ENCODE measurements at places on chromosomes 6 and 20.

DNA sequence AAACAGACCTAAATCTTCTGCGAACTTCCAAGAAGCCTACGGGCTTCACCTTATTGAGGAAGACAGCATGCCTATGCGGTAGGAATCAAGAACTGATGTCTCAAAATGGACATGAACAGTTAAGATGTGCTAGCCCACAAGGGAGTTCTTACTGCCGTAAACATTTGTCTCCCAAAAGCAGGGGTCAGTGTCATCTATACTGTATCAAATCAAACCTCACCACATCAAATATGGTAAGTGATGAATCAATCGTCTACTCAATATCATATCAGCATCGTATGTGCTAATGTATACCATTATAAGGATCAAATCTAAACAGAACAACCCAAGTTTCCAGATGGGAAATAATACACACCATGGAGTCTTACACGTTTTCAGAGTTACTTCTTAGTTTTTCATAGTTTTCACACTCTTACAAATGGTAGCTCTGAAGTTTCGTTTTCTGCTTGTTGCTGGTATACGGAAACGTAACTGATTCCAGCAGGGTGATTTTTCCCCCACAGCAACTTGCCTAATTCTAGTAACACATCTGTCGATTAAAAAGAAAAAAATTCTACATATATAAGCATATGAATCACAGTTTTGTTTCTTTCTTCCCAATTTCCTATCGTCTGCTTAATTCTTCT lies 12.6 kb downstream of the RRBP1 start:
- DNase-seq = no peak

DNA sequence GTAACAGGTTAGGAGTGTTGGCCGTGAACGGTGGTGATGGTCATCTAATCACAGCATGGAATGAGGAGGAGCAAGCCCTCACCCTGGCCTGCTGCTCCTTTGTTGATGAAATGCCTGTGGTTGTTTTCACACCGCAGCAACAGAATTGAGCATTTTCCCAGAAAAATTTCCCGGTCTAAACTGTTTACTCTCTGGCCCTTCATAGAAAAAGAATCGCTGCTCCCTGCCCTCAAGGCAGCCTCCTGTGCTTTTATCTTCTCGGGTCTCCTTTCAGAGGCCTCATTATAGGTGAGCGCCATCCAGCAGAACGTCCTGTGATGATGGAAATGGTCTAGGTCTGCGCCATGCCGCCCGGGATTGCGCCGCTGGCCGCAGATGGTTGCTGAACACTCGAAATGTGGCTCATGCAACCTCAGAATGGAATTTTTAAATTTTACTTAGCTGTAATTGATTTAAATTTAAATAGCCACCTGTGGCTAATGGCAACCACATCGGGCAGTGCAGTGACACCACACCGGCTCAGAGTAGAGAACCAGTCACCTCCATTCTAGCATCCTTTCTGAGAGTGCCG lies 30.2 kb downstream of the PHACTR3 start:
- no peak for DNase-seq

- no peak for DNase-seq
These were observed 747.6 kb downstream of the RFPL4B start for GRCh38 chr6:113094779-113095178.

DNA sequence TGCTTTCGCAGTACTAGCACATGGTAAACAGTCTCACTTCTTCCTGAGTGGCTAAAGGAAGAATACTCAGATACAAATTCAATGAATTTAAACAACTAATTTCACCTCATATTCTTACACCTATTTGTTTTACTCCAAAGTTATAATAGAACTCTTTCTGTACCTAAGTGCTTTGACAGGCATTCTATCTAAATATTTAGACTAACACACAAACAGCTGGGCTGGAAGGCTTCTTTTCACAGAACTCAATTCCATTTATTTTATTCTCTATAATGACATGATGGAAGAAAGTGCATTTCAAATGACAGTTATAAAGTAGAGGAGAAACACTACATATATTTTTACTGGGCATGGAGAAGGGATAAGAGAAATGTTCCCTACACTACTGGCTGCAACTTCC lies 384.9 kb upstream of the SPTLC3 start:
- no peak for DNase-seq

GRCh38 chr20:5030348-5031205 lies 29.3 kb upstream of the SLC23A2 start:
- no peak for DNase-seq

GRCh38 chr20:1225783-1226654 lies at the start of gene RAD21L1:
RAD21L1 (plus strand) TSS chr20:1226044; CDS start chr20:1228454, 2,410 bp downstream.
- DNase-seq = peak; percentile 87

- no peak for DNase-seq
These were observed 131.6 kb upstream of the SOX4 start for GRCh38 chr6:21461844-21462518.

DNA sequence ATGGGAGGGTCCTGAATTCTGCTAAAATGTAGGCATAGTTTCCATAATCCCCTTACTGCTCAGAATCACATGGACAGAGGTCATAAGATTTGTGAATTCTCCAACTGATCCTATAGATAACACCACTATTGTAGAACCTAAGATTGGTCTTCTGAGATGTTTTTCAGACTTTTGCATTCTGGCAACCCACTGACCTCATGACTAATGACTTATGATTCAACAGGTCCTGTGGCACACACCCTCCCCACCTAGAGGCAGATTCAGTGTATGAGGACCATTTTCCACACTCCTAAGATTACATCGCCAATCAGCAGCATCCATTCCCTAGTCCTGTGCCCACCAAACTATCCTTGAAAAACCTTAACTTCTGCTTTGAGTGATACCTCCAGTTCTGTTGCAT lies 207.2 kb downstream of the BTBD9 start:
- DNase-seq = no peak

- no peak for DNase-seq
These were observed 1.4 kb upstream of the SCRT2 start for GRCh38 chr20:676967-677366.

- no peak for DNase-seq
These were observed 6.1 kb upstream of the POU3F2 start for GRCh38 chr6:98828211-98828788.

DNA sequence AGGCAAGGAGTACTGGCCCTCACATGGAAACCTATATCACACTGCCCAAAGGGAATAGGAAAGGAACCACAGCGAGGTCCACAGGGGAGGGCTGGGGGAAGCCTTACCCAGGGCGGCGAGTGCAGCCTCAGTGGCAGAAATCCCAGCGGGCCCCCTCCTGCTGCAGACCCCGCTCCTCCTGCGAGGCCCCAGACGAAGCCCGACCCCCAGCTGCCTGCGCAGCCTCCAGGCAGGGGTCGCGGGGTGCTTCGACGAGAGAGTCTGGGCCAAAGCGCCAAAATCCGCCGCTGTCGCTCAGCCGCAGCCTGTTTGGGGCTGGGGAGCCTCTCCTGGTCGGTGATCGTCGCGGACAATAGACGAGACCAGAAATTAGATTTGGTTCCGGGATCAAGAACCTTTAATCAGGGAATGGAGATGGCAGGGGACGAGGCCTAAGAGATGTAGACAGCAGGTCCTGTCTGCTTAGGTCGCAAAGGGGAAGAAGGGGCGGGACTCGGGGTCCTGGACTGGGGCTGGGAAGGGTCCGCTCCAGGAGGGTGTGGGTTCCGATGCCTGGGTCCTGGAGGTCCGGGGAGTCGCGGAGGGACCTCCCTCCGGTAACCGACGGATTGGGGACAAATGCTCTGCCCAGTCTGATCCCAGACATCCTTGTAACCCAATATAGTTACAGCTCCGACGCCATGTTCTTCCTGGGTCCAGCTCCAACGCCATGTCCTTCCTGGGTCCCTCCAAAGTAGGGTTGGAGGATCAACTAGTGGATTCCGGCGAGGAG lies 36.4 kb upstream of the HLA-E start:
- DNase-seq = no peak

GRCh38 chr20:56504373-56505005 lies 20.1 kb upstream of the FAM209A start:
- no peak for DNase-seq

DNA sequence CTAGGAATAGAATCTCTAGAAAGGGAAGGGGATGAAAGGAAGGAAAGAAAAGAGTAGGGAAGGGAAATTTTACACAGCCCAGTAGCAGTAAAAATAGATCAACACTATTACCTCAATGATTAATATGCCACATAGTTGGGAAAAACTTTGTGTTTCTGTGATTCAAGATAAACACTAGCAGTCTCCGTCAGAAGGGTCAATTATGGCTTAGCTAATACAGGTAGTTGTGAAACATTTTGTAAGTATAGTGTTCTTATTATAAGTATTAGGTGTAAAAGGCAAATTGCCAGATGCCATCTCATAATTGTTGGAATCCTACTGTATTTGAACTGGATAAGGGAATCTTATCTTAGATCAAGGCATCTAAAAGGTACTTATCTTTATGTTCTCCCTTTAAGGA lies 165.7 kb downstream of the MTFR2 start:
- DNase-seq = no peak

- no peak for DNase-seq
These were observed 53.0 kb downstream of the FARS2 start for GRCh38 chr6:5314191-5314865.

GRCh38 chr6:10559522-10560152 lies 38.5 kb downstream of the GCNT2 start:
- DNase-seq = no peak

DNA sequence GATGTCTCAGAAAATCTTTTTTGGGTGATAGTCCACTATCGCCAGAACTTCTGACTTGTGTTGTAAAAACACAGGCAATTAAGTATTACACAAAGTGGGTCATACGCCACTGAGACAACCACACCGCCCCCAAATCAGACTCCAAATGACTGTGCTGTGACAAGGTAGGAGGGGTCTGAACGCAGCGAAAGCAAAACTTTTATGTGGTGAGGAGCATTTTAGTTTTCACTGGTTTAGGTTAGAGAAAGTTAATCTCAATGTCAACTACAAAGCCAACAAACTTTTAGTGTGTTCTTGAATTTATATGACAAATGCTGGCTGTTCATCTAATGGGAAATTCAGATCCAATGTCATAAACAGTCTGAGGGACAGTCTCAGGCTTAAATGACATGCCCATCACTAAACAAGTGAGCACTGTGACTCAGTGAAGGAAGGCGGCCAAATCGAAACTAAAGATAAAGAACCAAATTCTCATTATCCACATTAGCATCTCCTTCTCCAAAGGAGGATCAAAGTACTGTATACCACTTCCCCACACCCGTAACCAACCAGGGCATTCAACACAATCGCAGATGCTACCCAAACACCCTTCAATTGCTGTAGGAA lies 186.7 kb downstream of the GJA10 start:
- DNase-seq = no peak

- no peak for DNase-seq
These were observed 1310.5 kb upstream of the CITED2 start for GRCh38 chr6:140684776-140685550.

GRCh38 chr6:39391182-39391581 lies 68.7 kb upstream of the KCNK16 start:
- no peak for DNase-seq

GRCh38 chr6:154229786-154230185 lies 126.8 kb downstream of the IPCEF1 start:
- no peak for DNase-seq

DNA sequence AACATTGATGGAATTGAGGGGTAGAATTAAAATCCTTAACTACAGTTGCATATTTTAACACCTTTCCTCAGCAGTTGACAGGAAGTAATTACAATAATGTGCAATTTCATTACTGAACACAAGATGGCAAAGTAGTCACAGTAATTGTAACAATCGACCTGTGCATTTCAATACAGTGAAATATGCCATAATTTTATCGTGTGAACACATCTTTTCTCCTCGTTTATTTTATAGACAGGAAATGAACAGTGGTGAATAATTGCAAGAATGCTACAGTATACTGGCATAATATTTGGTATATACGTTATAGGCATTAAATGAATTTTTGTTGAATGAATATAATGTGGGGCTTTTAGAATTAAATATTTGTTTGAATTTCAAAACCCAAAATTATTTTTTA lies 25.0 kb downstream of the CYB5R4 start:
- peak; percentile 10 for DNase-seq

DNA sequence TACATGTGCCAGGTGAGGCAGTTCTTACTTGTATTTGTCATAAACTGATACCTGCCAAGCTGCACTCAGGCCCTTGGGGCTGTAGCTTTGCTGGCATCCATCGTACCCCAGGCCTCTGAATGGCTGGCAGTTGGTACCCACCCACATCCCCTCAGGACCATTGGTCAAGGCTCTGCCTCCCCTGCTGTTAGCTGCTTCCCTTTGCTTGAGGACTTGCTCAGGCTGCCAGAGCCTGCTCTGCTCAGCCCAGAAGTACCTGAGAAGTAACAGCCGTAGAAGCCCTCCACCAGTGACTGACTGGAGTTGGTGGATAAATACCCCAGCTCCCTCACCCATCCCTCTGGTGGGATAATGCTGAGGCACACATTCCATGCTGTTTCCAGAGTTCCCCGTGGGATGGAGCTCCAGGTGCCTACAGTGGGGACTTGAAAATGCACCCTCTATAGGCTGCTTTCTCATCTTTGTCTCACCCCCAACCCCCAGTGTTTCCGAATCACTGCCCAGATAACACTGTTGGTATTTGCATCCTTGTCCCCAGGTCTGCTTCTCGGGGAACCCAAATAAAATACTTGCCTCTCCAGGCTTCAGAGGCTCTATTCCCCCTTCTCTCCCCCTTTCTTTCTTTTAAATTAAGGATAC lies 7.3 kb downstream of the EBF4 start:
- DNase-seq = no peak

GRCh38 chr20:1600736-1601135 lies 19.1 kb downstream of the SIRPB1 start:
- no peak for DNase-seq

GRCh38 chr20:49810491-49811190 lies 2.0 kb upstream of the SLC9A8 start:
- DNase-seq = no peak

DNA sequence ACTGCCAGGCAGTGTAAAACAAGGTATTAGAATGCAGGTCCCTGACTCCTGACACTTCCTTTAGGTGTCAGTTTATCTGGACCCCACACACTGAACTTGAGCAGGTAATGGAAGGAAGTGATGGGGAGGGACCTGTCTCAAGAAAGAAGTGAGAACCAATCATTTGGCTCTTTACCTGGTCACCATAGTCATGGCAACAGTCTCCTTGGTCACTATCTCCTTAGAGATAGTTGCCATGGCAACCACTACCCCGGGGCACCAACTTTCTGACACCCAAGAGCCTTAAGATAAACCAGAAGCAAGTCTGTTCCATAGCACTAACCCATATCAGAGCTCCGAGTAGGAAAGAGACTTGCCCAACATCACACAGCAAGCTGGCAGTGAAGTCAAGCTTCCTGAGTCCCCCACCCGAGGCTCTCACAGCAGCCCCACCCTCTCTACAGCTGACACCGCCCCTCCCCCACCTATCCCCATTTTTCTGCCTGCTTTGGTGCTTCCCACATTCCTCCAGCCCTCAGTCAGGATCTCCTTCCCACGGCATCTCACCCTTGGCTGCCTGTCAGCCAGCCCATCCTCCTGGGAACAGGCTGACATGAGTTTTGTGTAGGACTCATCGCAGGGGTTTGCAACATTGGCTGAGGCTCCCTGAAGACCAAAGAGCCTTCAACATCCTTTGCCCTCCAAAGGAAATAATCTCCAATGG lies 16.3 kb upstream of the HM13 start:
- no peak for DNase-seq

DNA sequence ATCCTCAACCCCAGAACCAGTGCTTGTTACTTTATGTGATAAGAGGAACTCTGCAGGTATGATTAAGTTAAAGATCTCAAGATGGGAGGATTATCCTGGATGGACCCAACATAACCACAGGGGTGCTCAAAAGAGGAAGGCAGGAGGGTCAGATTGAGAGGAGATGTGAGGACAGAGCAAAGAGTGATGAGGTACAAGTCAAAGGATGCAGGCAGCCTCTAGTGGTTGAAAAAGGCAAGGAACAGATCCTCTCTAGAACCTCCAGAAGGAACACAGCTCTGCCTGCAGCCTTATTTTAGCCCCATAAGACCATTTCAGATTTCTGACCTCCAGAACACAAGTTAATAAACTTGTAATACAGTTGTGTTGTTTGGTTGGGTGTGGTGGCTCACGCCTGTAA lies 41.2 kb downstream of the PDSS2 start:
- no peak for DNase-seq
